ENCODE measurements at places on chromosomes 11 and 22. TPM values are rescaled to one million over a fixed set of nuclear protein-coding genes. Genes with fewer than 3 reads are reported as not detected.

- no peaks in the 10 kb centered on the region for H3K27me3 ChIP-seq
- no peak overlapping the region for H3K4me3 ChIP-seq
- no peak overlapping the region for H3K27ac ChIP-seq
- no peaks in the 10 kb centered on the region for H3K4me1 ChIP-seq
- H3K36me3 ChIP-seq: no peaks in the 10 kb centered on the region
Measured at GRCh38 chr11:10876158-10876557, 18.3 kb upstream of the ZBED5 start.

DNA sequence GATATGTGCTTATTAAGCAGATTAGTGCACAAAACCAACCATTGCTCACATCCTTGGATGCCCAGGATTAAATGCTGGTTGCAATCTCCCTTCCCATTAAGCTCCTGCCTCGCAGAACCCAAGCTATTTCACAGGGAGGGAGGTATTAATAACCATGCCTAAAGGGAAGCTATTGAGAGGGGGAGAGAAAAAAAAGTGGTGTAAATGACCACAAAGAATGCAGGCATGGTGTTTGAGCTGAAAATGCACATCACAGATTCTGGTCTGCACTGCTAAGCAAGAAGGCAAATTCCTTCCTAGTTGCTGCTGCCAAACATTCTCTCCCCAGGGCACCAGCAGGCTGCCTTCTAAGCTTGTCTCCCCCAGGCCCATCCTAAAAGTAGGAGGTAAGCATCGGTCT, 92.0 kb upstream of the ISX start:
- DNase-seq: peak; percentile 46
- no peaks in the 10 kb centered on the region for H3K27me3 ChIP-seq
- no peak overlapping the region for H3K27ac ChIP-seq
- H3K36me3 ChIP-seq: no peaks in the 10 kb centered on the region

Gene DEUP1
- 0.91 TPM for total RNA-seq

DNA sequence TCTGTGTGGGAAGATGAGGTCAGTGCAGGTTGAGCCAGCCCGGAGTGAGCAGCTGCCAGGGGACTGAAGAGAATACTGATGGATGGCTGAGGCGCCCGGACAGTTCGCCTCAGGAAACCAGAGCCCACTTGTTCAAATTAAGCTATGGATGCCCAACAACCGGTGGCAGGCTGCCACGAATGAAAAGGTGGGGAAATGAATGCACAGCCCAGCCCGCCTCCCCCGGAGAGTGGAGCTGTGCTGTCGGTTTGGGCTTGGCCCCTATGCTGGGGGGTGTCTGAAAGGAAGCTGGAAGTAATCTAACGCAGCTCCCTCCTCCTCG, 21.9 kb downstream of the HSPA8 start:
- no peak for DNase-seq
- H3K36me3 ChIP-seq: no peaks in the 10 kb centered on the region
- no peak overlapping the region for H3K27ac ChIP-seq
- H3K4me1 ChIP-seq: peaks cover 3% of the 10 kb centered on the region
- H3K4me3 ChIP-seq: no peak overlapping the region

Gene PRR33
- not detected for total RNA-seq

Gene KCNE3
- total RNA-seq: 0.31 TPM

Gene OR2D2
- not detected for total RNA-seq

DNA sequence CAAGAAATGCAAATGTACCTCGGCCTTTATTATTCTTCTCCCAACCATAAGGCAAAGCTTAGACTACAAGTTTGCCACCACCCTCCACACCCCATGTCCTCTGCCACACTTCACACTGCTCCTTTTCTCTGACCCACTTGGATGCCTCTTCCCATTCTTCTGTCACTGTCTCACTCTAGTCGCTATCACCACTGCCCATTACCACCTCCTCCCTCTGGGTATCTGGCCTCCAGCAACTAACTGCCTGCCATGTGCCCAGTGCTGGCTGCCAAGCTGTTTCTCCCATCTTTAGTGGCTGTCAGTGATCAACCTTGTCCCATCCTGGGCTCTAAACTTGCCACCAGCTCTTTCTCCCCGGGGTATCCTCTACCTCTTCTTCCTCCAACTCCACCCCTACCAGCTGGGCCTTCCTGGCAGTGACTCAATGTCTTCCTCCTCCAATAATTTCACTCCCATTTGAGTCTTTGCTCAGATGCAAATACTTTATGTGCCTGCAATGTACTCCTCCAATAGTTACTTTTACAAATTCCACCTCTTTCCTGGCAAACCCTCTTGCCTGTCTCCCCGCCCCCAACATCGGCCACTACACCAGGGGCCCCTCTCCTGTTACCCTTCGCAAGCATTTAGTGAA, 20.1 kb upstream of the KDM2A start:
- H3K27ac ChIP-seq: no peak overlapping the region
- no peak for DNase-seq

- H3K27ac ChIP-seq: no peak overlapping the region
- H3K4me1 ChIP-seq: peaks cover 3% of the 10 kb centered on the region
- H3K36me3 ChIP-seq: no peaks in the 10 kb centered on the region
- no peaks in the 10 kb centered on the region for H3K27me3 ChIP-seq
- no peak for DNase-seq
Measured at GRCh38 chr11:23569547-23569946, 709.3 kb upstream of the CCDC179 start.
